Sigmoid colon (tissue), 7 donors: ENCODE measurements at places on chromosomes 2 and 18. TPM values are rescaled to one million over a fixed set of nuclear protein-coding genes. Genes with fewer than 3 reads are reported as not detected.

GRCh38 chr2:82224301-82224940 is 1919.9 kb upstream of the LRRTM1 start:
- no peak for DNase-seq

DNA sequence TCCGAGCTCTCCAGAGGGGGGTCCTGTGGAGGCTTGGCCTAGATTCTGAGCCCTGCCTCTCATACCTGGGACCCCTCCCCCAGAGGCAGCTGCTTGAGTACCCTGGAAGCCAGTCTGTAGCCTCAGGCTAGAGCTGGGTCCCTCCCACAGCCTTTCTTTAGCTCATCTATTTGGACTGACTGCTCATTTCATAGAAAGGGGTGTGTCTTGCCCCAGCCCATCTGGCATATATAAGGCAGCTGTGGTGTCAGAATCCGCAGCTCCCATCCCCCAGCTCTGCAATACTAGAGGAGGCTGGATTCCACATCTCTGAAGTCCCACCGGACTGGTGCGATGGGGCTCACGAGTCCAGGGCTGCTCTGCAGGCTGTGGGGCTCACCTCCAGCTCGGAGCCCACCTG is 26.1 kb downstream of the MPHOSPH10 start:
- peak; percentile 68 for DNase-seq

Gene LCT
- total RNA-seq: under 0.01 TPM

Gene RBFA
- 25.0 TPM for total RNA-seq

Gene SERPINB4
- not detected for total RNA-seq
